Ammon's horn (tissue), 1 donor: ENCODE measurements at places on chromosomes 1 and 21.

- DNase-seq, result no peak
These were observed 93.4 kb downstream of the ADARB1 start for GRCh38 chr21:45167796-45168222.

DNA sequence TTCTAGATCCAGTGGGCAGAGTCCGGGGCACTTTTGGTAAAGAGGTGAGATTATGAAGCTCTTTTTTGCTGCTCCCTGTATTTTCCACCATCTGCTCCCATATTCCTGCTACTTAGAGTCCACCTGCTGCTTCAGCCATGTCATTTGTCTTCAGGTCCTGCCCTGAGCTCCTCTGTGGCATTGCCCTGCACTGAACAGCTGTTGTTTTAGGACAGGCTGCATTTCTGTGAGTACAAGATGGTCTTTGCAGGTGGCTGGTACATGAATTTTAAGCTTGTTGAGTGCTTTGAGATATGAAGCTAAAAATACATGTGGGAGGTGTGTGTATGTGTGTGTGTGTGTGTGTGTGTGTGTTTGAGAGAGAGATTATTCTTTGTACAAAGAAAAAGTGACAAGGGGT, 21.9 kb downstream of the MT1HL1 start:
- no peak for DNase-seq

DNA sequence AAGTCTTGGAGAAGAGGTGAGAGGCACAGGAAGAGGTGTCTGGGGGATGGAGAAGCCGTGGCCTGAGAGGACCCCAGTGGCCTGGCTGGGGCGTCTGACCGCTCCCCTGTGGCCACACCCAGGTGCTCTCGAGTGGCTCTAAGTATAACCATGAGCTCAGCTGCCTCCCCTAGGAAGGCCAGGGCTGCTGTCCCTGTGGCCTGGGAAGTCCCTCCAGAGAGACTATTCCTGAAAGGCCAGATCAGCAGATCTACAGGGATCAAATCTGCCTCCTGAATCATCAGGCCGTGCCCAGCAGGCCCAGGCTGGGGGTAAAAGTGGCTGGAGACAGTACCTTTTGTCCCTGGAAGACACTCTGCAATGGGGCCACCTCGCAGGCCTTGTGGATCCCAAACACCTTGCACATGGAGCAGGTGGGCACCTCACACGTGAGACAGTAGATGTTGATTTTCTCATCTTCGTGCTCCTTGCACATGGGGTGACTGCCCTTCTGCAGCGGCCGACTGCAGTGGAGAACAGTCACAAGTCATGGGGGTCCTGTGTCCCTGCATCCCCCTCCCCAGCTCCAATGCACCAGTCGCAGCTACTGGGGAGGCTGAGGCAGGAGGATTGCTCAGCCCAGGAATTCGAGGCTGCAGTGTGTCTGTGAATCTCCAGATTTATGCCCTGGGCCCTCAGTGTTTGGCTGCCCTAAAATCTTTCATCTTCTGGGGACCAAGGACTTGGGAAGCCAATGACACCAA, 6.4 kb downstream of the TRIM63 start:
- no peak for DNase-seq

DNA sequence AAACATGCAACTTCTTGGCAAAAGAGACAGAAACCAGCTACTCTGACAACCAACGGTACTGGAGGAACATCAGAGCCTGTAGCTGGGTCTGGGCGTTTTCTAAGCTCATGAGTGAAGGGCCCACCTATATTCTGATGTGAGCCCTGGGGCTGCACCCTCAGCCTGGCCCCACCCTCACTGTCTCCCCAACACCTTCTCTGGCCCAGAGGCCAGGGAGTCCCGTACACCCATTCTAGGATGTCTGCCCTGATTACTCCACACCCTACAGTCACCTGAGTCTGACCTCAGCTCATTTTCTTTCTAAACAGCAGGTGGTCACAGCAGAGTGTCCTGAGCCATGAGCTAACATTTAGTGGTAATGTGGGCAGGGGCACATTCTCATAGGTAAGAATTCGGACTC, 439.2 kb downstream of the MATN1 start:
- no peak for DNase-seq

- DNase-seq, result no peak
These were observed 2.8 kb upstream of the COL18A1 start for GRCh38 chr21:45401916-45402900.
